Activated CD4-positive, alpha-beta T cell treated with anti-CD3 and anti-CD28 coated beads, Interleukin-2, amount 10 ng/mL, durations not matched to agents 24 days and 14 days (primary cell): ENCODE measurements at places on chromosomes 16 and 17. TPM values are rescaled to one million over a fixed set of nuclear protein-coding genes. Genes with fewer than 3 reads are reported as not detected.
A peak's percentile ranks its signal among the peaks of the same experiment; 100 is the strongest.

- no peak for DNase-seq
- H3K27me3 ChIP-seq = peaks cover 12% of the 10 kb centered on the region
- H3K4me1 ChIP-seq = no peaks in the 10 kb centered on the region
- no peak overlapping the region for H3K4me3 ChIP-seq
- H3K27ac ChIP-seq = no peak overlapping the region
- H3K36me3 ChIP-seq = no peaks in the 10 kb centered on the region
These were observed 60.4 kb upstream of the MSI2 start for GRCh38 chr17:57195785-57196460.

GRCh38 chr17:81427173-81428120 lies 32.2 kb downstream of the BAHCC1 start:
- no peaks in the 10 kb centered on the region for H3K36me3 ChIP-seq
- H3K4me1 ChIP-seq = no peaks in the 10 kb centered on the region
- DNase-seq = no peak
- H3K27ac ChIP-seq = no peak overlapping the region
- H3K27me3 ChIP-seq = peaks cover 15% of the 10 kb centered on the region
- H3K4me3 ChIP-seq = no peak overlapping the region

DNA sequence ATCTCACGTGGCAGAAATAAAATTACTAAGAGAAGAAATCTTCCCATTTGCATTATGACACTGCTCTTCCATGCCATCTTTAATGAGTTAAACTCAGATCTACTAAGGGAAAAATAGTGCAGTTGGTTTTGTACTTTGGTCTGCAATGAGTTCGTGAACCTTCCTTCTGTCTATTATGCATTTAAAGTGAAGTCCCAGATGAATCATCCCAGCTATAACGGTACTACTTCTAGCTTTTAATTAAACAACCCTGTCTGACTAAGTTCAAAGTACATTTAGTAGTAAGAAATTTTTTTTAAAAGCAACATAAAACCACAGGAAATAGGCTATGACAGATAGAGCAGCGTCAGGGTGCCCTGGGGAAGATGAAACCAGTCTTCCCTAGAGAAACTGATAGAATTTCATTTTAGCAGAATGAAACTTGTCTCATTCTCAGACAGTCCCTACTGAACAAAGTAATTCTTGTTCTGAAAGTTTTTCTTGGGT lies 1.8 kb downstream of the TMIGD1 start:
- H3K27me3 ChIP-seq = peaks cover 2% of the 10 kb centered on the region
- peak overlapping the region; percentile 61 for H3K4me3 ChIP-seq
- peak; percentile 82 for DNase-seq
- no peaks in the 10 kb centered on the region for H3K36me3 ChIP-seq

DNA sequence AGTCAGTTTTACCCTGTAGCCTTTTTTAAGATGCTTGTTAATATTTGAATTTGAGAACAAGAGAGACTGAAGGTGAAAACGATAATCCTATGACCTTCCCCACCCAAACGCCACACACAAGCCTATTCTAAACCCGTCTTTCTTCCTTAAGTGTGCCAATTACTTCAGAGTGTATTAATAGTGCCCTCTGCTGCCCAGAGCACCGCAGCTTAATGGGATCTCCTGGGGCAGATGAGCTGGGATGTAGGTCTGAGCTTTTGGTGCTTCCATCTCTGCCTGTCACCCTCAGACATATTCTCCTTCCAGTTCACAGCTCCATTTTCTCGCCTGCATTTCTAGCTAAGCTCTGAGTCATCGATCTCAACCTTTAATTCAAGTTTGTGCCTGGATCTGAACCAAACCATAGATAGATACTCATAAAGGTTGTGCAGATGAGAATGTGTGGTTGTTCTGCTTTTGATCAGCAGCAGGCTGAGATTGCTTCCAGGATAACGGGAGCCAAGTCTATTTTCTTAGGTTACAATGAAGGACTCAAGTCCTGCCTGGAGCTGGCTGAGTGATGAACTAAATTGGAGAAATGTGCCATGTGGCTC lies 46.4 kb upstream of the CDH13 start:
- peaks cover 2% of the 10 kb centered on the region for H3K27me3 ChIP-seq
- no peaks in the 10 kb centered on the region for H3K36me3 ChIP-seq
- no peak for DNase-seq

DNA sequence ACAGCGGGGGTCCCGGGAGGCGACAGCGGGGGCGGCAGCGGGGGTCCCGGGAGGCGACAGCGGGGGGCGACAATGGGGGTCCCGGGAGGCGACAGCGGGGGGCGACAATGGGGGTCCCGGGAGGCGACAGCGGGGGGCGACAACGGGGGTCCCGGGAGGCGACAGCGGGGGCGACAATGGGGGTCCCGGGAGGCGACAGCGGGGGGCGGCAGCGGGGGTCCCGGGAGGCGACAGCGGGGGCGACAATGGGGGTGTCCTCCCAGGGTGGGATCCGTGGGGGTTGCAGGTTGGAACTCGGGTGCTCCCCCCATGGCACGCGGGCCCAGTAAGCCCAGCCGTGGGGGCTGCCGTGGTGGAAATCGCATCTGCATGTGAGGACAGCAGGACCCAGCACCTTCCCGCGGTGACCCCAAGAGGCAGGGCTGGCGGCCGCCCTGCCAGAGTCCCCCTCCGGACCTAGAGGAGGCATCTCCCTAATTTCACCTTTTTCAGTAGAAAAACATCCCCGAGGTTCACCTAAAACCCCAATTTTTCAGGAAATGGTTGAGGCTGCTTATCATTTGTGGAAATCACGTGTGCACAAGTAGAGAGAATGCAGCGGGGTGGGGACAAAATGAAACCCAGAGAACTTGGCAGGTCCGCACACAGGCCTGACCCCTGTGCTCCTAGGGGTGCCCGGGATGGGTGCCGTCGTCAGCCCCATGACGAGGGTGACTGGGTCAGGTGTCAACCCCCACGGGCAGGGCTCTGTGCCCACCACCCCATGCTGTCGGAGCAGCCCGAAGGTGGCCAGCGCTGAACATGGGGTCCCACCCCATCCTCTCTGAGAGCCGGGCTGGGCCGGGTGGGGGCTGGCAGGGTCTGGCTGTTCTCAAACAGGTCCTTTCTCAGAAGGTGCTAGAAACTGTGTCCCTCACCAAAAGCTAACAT lies 10.5 kb upstream of the METRNL start:
- peak overlapping the region; percentile 42 for H3K4me3 ChIP-seq
- no peaks in the 10 kb centered on the region for H3K36me3 ChIP-seq
- H3K4me1 ChIP-seq = peaks cover 24% of the 10 kb centered on the region

The NACA2 gene
- not detected in 2 replicates for total RNA-seq

The CDR2 gene
- 38.2 and 40.9 TPM in 2 replicates for total RNA-seq
